Hematopoietic multipotent progenitor cell (in vitro differentiated cells): ENCODE measurements at places on chromosomes 1 and 21.
A peak's percentile ranks its signal among the peaks of the same experiment; 100 is the strongest.

DNA sequence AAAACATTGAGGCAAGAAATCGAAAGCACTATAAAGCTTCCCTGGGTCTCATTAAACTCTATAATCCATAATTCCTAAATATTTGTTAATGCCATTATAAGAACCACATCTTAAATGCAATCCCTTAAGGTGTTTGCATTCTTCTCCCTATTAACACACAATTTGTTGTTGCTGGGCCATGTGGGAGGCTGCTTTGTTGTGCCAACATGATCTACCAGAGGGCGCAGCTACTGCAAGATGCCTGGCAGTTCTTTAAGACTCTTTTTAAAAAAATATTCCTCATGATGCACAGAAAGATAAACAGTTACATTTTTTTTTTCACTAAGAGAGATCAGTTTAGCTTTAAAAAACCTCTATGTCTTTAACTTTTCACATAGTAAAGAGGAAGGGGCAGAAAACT is 39.0 kb upstream of the BCAS2 start:
- no peak for DNase-seq

DNA sequence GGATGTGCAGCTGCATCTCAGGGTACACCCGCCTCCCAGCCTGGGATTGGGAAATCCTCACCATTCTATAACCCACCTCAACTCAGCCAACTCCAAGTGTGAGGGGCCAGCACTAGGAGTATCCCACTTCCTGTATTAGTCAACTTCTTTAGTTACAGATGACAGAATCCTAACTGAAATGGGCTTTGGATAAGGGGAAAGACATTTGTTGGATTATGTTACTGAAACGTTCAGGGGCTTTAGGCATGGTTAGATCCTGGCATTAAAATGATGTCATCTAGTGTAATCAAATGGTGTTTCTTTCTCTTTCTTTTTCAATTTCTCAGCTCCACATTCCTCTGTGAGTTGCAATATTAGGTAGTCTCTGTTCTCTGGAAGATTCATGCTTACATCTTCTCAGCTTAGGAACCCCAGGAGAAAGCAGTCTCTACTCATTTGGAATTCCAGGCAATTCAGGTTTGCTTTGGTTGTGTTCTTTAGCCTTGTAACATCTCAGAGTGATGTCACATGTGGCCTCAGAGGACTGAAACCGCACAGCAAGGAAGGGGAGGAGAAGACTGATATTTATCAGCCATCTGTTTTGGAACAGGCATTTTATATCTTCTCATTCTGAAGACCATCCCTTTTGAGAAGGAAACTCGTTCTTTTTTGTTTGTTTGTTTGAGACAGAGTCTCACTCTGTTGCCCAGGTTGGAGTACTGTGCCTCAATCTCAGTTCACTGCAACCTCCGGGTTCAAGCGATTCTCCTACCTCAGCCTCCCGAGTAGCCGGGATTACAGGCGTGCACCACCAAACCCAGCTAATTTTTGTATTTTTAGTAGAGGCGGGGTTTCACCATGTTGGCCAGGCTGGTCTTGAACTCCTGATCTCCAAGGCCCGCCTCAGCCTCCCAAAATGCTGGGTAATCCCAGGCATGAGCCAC is 18.9 kb upstream of the TMEM54 start:
- no peak for DNase-seq

GRCh38 chr1:201751872-201752271 is 77.1 kb upstream of the IPO9 start:
- no peak for DNase-seq

DNA sequence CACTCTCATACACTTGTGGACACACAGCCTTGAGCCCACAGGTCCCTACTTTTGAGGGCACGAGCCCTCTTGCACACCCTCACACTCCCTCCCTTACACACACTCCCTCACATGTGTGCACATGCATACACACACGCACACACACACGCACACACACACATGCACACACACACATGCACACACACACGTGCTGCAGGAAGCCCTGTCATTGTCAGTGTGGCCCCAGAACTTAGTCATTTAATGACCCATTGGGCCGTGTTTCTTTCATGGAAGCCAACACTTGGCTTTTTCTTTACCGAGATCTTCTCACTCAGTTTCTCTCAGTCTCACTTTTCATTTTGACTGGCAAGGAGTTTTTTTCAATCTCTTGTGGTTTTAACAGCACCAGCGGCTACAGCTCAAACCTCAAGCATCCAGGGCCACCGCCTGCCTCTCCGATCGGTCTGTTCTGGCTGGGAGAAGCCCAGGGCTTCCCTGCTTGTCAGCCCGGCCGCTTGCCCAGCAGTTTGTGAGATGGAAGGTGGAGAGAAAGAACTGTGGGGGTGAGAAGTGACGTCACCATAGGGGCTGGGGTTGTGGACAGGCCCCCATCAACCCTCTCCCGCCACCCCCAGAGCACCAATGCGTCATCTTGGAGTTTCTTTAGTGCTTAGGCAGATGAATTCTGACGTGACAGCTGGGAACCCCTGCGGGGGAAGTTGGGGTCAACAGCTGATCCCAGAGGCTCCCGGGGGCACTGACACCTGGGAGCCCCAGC is 15.8 kb upstream of the TNFRSF8 start:
- no peak for DNase-seq

DNA sequence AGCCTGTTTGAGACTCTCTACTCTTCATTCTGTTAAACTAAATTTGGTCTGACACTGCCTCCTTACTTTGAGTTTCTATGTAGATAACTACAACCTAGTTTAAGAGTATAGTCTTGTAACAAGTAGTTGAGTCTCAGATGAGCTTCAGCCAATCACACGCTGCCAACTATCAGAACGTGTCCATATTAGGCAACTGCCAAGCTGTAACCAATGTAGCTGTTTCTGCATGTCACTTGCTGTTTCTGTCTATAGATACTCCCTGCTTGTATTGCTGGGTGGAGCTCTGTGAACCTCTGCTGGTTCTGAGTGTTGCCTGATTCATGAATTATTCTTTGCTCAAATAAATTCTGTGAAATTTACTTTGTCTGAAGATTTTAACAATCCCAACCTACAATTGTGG is 452.6 kb upstream of the NR5A2 start:
- DNase-seq = no peak

GRCh38 chr21:45622416-45623097 is 21.0 kb upstream of the PCBP3 start:
- no peak for DNase-seq

DNA sequence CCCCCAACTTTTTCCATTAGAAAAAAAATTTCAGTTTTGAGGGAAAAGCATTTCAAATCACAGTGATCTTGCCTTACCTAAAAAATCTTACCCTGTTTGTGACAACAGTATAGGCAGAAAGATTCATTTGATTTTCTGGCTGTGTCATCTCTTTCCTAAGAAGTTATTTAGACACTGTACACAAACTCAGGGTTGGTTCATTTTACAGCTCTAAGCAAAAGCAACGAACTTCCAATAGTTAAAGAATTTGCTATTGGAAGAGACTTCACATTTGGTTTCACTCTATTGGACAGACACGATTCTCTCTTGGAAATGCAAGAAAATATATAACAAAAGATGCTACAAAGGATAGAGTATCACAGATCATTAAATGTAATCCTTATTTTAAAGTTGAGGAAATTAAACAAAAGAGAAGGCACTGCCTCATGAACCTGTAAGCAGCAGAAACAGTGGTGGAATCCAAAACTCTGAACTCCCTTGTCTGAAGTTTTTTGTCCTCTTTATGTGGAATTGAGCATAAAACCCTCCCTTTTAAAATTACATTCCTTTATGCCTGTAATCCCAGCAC is 20.8 kb downstream of the EYA3 start:
- DNase-seq = no peak

GRCh38 chr1:10624256-10625050 is 149.7 kb downstream of the PEX14 start:
- DNase-seq = no peak

GRCh38 chr1:179976970-179977651 is 22.5 kb downstream of the CEP350 start:
- DNase-seq = no peak

- DNase-seq = no peak
These were observed 176.9 kb downstream of the FASLG start for GRCh38 chr1:172835834-172836233.

DNA sequence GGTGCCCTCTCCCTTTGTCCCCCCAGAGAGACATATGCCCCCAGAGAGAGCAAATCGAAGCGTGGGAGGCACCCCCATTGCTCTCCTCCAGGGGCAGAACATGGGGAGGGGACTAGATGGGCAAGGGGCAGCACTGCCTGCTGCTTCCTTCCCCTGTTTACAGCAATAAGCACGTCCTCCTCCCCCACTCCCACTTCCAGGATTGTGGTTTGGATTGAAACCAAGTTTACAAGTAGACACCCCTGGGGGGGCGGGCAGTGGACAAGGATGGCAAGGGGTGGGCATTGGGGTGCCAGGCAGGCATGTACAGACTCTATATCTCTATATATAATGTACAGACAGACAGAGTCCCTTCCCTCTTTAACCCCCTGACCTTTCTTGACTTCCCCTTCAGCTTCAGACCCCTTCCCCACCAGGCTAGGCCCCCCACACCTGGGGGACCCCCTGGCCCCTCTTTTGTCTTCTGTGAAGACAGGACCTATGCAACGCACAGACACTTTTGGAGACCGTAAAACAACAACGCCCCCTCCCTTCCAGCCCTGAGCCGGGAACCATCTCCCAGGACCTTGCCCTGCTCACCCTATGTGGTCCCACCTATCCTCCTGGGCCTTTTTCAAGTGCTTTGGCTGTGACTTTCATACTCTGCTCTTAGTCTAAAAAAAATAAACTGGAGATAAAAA is 8.4 kb downstream of the EFNA3 start:
- DNase-seq = no peak

DNA sequence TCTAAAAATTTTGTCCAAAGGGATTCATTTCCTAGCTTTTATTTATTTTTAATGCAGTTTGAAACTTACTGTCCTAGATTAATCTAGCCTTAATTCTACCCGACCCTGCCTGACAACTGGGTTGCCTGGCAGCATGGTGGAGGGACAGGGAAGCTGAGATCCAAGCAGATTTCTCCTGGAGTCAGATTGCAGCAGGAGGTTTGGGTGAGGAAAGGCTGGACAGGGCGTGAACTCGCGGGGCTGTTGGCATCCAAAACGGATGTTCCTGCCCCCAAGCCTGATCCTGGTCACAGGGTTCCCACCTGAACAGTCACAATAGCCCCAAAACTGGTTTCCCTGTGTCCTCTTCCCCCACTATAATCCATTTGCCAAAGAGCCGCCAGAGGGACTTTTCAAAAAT is 23.2 kb downstream of the TCEA3 start:
- DNase-seq = no peak

GRCh38 chr1:101257500-101258325 is 20.9 kb downstream of the S1PR1 start:
- no peak for DNase-seq

DNA sequence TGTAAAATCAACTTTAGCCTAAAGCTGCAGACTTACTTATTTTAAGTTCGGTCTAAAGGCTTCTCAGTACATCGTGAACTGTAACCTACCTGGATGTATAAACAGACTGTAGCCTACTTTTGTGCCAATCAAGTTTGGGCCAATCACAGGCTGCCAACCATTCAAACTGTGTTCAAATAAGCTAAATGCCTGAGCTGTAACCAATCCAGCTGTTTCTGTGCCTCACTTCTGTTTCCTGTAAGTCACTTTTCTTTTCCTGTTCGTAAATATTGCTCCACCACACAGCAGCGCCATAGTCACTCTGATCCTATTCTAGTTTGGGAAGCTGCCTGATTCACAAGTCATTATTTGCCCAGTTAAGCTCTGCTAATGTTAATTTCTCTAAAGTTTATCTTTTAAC is 37.5 kb upstream of the SLAMF9 start:
- no peak for DNase-seq

DNA sequence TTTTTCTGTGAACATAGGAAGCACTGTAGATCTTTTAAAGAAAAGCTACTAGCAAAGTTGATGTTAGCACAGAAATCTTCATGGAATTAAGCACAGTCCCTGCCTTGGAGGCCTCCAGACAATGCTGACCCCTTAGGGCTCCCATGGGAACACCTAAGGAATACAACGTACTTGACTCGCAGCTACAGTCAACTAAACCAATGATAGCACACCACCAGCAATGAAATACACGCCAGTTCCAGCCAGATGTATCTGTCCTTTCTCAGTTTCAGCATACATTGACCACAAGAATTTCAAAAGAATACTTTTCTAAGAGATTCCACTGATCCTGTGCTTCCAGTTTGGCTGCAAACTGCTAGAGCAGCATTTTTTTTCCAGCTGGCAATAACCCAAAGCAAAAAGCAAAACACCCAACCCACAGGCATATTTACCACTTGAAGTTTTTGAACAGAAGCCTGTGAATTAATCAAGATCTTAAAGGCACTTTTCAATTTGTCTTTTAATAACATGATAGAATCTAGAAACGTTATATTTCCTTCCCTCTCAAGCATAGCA is 42.8 kb upstream of the KRTAP11-1 start:
- no peak for DNase-seq

- DNase-seq = no peak
These were observed 365.6 kb upstream of the PTBP2 start for GRCh38 chr1:96355961-96356360.

DNA sequence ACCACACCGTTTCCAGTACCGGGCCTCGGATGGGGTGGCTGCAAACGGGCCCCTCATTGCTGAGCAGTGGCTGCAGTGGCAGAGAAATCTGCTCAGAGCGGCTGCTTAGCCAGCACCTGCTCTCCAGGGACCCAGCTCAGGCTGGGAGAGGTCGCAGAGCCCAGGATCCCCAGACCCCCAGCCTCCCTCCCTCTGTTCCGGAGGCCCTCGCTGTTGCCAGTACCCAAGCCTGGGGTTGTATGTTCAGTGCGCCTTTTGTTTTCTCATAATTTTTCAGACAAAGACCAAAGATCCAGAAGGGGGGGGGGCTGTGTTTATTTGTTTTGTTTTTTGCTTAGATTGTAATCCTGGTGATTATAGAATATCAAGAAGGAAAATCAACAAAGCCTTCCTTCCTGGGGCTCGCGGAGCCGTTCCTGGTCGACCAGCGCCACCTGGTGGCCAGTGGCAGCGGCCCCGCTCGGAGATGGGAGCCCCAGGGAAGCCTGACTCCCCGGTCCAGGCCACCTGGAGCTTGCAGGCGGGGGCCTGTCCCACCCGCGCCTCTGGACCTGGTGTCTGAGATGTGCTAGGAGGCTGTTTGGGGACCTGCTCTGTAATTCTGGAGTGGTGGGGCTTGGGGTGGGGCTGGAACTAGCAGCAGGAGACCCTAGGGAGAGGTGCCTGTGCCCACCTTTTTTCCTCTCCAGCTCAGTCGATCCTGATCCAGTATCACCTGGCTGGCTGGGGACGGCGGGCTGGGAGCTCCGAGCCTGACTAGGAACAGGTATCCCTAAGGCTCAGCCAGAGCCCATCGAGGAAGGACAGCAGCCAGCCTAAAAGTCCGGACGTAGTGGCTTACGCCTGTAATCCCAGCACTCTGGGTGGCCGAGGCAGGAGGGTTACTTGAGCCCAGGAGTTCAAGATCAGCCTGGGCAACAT is 123.9 kb upstream of the VAMP3 start:
- peak; percentile 69 for DNase-seq
